ENCODE measurements at places on chromosomes 5 and 9.

DNA sequence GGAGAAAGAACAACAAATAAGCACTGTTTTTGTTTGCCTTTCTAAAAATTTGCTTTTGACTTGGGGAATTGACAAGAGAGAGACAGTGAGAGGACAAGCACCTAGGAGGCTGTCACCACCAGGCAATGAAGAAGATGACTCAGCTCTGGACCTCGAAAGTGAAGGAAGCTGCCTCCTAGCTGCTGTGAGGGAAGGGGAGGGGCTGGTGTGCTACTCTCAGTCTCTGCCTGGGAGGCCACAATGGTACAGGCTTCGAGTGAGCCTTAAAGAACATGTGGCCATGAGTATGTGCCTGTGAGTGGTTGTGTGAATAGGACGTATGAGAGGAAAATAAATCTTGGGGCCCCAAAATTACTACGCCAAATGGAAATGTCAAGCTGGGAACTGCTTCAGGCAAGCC lies 7.1 kb upstream of the PLK2 start:
- DNase-seq = peak; percentile 35

DNA sequence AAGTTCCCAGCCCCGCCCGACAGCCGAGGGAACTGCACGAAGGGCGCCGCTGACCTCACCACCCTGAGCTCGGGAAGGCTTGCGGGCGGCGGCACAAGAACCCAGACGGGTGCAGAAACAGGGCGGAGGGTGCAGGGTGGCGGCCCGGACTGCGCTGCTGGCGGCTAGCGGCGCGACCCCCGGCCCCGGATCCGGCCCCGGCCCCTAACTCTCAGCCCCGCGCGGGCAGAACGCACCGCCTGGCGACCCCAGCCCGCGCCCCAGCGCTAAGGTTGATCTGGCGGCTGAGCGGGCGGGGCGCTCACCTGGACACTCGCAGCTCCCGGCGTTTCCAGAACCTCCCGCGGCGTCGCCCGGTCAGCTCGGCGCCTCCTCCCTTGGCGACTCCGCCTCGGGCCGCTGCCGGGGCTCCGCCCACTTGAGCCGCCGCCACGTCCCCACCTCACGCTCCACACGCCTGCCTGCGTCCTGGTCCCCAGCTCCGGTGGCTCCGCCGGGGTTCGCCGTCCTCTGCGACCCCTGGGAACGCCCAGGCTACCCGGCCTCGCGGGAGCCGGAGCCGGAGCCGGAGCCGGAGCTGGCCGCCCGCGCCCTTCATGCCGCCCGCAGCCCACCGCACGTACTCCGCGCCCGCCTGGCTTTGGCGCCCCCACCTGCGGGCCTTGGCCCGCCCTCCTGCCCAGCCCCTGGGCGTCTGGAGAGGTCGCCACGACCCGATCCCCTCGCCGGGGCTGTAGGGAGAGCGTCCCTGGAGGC lies at the start of gene P4HA2:
P4HA2 (minus strand) TSS at position 369 of the 756 bp plus-strand sequence. CDS start 9,227 bp downstream, outside the sequence.
- peak; percentile 67 for DNase-seq

DNA sequence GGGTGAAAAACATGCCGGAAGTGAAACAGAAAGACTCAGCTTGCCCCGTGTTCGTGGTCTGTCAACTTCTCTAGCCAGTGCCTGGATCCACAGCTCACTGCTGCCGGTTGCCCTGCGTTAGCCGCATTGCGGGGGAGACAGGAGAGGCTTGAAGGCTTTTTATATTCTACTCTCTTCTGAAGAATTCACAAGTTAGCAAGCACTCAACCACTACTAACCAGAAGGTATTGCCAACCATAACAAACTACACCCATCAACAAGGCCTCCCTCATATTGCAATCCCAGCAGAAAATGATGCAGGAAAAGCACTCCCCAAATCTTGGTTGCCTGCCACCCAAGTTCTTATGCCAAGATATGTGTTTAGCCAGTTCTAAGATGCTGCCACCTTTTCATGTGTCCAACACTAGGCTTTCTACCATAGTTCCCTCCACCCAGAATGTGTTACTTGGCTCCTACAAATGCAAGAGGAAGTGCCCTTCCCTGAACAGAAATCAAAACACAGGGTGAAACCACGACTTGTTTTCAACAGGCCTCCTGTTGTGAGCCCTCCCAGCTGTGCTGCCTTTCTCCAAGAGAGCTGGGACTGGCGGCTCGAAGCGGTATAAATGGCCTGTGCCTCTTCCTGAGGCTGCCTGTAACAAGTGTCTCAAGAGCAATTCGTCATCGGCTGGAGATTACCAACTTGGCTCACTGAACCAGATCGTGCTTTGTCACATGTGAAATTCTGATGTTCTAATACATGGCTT lies 129.0 kb downstream of the SNX18 start:
- DNase-seq = peak; percentile 68

DNA sequence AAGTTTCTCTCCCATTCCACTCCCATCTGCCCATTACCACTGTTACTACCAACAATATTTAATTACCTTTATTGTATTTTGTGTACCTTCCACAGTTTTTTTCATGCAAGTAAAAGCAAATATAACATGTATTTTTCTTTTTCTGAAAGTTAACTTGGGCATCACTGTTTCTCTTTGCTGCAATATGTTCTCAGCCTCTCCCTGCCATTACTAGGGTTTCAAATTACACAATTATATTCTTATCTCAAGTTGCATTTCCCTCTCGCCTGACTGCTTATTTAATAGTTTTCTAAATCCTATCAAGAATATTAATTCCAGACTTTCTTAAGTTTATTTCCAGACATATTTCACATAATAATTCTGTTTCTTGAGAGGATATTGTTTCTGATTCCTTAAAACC lies 46.9 kb upstream of the GAS1 start:
- no peak for DNase-seq

GRCh38 chr5:130976493-130976892 lies 188.6 kb downstream of the HINT1 start:
- DNase-seq = no peak

Data from fibroblast of mammary gland (primary cell).